ENCODE measurements at places on chromosomes 6 and 20.
A peak's percentile ranks its signal among the peaks of the same experiment; 100 is the strongest.

DNA sequence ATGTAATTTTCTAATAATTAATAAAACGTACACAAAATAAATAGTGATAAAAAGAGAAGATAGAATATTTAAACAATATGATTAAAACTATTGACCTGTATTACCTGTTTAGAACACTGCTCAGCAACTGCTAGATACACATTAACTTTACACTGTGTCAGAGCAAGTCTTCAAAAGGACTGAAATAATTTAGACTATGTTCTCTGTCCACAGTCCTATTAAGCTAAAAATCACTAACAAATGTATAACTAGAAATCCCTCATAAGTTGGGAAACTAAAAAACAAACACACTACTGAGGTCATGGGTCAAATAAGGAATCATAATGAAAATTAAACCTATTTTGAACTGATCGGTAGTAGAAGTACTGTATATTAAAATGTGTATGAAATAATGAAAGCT is 181.7 kb downstream of the QKI start:
- no peak for DNase-seq

- peak; percentile 84 for DNase-seq
Observed at GRCh38 chr6:31403283-31404060, at the start of gene MICA. Gene MICA (plus strand): TSS chr6:31403595. CDS start chr6:31403633, 38 bp downstream.

GRCh38 chr20:62707921-62708521 is 615 bp upstream of the NTSR1 start:
- peak; percentile 48 for DNase-seq

DNA sequence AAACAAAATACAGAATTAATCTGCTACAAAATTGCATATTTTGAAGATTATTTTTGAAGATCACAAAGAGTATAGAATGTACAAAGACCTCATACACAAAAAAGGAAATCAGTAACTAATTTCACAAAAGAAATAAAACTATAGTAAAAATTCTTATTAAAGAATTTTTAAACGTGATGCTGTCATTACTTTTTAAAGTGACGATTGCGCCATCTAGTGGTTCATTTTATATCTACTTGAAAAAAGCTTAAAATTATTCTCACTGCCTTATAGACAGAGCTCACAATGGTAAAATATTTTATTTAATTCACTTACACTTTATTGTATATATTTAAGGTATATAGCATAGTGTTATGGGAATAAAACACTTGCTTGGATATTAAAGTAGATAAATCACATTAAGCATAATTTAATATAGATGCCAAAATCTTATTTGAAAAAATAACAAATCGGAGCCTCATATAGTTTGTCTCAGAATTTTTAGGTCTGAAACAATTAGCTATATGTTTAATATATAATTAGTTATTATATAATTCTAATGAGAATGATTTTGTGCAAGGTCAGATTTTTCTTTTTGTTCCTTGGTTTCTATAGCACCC is 128.8 kb downstream of the PHF3 start:
- DNase-seq: no peak

- peak; percentile 52 for DNase-seq
Observed at GRCh38 chr6:148761527-148762011, 14.7 kb downstream of the UST start.

- DNase-seq: no peak
Observed at GRCh38 chr20:14450256-14450655, 112.8 kb upstream of the FLRT3 start.

DNA sequence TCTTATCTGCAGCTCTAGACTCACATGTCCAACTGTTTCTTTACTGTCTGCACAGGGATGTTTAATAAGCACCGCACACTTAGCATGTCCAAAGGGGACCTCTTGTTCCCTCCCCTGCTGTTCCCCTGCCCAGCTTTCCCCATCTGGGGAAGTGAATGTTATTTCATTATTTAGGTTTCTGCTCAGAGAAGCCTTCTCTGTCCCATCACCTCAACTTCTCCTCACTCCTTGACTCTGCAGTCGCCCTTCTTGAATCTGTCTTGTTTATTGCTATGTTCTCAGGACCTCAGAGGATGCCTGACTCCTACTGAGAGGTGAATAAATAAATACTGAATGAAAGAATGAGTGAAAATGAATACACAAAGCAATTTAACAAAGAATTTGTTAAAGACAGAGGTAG is 121.0 kb downstream of the SASH1 start:
- DNase-seq: no peak

GRCh38 chr20:37464611-37465010 is 56.4 kb upstream of the NNAT start:
- no peak for DNase-seq

- no peak for DNase-seq
Observed at GRCh38 chr6:131387562-131388447, 185.2 kb upstream of the ARG1 start.

DNA sequence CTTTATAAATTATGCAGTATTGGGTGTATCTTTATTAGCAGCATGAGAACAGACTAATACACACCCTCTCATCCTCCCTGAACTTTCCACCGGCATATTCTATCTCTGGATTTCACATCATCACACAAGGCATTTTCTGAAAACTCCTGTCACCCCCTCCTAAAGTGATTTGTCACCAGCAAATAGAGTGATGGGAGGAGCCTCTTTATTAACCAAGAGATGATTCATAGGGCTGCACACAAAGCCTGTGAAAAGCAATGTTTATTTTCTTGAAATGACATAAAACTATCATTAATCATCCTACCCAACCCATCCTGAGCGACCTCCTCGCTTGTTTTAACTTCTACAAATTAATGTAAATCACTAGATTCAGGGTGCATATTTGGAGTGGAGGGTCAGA is 394.7 kb upstream of the SULF2 start:
- no peak for DNase-seq

GRCh38 chr6:24831771-24832716 is 33.3 kb upstream of the ARMH2 start:
- no peak for DNase-seq

- no peak for DNase-seq
Observed at GRCh38 chr20:2825761-2826160, 9.6 kb downstream of the TMEM239 start.

- DNase-seq: no peak
Observed at GRCh38 chr6:159595173-159595572, 97.9 kb downstream of the SOD2 start.

DNA sequence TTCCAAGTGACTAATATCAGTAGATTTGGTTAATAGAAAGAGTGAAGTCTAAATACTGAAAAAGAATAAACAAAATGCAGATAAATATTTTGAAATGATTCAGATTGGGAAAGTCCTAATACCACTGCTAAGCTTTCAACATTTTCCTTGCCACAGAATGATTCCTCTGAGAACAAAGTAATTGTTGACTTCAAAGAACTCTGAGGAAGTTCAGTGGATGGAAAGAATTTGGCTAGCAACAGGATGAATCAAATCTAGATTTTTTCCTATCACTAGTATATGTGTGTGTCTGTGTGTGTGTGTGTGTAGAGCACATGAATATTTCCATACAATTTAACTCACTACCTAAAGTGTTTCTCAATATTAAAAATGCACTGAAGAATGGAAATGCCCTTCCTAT is 107.9 kb upstream of the PREP start:
- DNase-seq: no peak

DNA sequence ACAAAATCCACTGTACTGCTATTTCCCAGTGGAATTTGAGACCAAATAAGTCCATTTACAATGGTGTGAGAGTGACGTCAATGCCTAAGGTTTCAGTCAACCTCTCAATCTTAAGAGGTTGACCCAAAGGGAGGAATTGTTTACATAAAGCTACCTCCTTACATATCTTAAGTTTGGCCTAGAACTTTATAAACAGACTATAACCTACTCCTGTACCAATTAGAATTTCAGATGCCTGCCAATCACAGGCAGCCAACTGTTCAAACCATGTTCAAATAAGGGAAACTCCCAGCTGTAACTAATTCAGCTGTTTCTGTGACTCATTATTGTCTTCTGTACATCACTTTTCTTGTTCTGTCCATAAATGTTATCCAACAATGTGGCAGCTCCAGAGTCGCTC is 14.5 kb downstream of the LGSN start:
- no peak for DNase-seq

DNA sequence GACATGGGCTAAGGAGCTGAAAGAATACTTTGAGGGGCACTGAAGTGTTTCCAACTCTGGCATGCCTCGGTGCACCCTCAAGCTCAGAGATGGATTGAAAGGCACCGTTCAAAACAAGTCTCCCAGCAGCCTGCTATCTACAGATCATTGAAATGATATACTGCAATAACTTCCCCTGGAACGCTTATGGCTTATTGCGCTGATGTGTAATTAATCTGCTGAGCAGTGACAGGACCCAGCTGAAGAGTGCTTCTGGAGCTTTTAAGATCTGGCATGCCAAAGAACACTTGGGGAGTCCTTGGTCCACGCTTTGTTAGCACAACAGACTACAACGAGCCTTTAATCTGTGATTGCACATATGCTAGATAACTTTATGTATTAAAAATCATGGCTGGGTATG is 708.2 kb downstream of the PRKN start:
- DNase-seq: no peak

DNA sequence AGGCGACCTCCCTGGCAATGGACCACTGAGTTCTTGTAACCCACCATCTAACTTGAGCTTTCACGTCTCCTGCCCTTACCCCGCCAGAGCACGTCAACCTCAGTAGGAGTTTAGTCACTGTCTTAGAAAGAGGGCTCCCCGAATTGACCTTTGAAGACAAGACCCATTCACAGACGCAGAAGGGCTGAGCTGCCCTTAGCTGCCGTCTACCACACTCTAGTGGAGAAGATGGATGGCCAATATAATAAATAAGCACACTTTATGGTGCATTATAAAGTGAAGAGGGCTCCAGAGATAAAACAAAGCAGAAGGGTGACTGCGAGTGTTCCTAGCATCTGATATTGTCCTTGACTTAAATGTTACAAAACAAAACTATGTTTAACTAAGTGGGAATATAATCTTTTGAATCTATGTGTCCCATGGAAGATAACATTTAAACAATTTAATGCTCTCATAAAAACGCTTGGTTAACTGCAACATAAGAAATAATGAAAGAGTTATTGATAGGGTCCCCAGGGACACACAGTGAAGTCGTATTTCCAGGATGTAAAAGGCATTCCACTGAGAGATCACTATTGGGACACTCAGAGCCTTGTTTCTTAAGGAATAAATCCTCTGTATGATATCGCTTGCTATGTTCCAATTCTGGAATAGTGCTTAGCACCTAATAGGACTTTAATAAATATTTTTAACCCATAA is 261.1 kb downstream of the THBS2 start:
- DNase-seq: no peak

DNA sequence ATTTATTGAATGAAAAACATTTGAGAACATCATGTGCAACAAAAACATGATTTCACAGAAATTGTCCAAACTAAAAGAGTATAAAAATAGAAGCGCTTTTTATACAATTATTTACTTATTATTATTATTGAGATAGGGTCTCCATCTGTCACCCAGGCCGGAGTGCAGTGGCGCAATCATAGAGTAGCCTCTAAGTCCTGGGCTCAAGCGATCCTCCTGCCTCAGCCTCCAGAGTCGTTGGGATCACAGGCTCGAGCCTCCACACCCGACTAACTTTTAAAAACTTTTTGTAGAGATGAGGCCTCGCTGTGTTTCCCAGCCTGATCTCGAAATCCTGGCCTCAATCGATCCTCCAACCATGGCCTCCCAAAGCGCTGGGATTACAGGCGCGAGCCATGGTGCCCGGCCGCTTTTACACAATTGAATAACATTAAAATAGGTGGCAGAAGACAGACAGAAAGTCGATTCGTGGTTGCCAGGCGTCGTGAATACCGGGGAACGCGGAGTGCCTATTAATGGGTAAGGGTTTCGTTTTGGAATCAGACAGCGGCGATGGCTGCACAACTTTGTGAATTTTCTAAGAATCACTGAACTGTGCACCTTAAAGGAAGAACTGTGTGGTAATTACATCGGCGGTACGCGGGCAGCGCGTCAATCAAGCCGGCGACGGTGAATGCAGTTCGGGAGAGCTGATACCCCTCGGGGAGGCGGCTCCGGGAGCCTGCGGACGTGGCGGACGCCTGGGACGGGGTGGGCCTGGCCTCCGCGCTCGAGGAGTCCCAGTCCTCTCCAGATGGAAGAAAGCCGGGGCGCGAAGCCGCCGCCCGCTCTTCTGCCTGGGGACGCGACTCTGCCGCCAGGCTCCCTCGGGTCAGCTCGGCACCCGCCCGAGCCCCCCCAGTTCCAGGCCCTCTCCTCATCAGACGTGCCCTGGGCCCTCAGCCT is 807 bp downstream of the TBC1D20 start:
- DNase-seq: peak; percentile 67

DNA sequence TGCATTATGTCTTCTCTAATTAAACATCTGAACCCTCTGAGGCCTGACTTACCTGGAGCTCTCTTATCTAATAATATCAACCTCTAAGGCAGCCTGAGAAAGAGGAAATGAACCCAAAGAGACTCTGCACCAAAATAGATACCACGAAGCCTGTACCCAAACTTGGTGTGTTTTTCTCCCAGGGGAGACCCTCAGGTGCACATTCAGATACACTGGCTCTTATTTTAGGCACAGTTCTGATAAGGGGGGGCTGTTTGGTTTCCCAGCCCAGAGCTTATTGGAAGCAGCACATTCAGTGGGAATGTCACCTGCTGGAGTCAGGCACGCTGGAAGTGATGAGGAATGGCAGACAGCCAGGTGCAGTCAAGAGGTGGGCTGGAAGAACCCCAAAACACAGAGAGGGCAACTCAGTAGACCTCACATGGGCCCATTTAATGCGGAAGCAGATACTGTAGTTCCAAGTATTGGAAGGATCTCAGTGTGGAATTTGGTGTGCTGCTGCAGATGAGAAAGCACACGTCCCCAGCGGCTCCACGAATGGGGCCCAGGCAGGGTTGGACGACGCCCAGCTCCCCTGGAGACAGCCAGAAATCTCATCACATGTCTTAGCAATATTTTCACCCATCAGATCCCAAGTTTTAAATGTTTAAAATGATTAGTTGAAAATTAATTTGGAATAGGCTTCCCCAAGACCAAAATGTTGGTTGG is 9.7 kb upstream of the CCR6 start:
- DNase-seq: no peak

DNA sequence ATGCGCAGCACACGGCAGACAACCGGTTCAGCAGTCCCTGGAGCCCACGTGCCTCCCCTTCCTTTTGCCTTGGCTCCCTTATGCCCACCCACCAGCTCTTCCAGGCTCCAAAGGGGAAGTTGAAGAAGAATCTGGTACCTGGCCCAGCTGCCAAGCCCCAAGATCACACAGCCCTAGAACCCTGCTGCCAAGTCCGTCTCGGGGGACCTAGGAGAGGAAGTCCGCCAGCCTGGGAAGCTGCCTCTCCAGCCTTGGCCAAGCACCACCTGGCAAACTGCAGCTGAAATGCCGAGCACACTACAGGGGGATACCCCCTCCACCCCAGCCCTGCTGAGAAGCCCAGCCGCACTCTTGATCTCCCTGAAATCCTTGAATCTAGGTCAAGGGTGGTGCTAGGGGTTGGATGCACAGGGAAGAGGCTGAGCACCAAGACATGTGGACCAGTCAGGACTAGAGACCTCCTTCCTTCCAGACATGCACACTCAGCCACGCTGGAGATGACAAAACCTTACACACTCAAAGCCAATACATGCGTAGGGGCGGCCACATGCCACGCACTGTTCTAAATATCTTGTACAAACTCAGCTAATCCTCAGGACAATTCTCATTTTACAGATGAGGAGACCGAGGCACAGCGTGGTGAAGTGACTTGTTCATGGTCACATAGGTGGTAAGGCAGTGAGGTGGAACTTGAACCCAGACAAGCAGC is 124.1 kb downstream of the PREX1 start:
- DNase-seq: no peak

- DNase-seq: no peak
Observed at GRCh38 chr6:84645563-84646266, 118.7 kb downstream of the TBX18 start.
